Activated naive CD8-positive, alpha-beta T cell treated with anti-CD3 and anti-CD28 coated beads for 36 hours (primary cell): ENCODE measurements at places on chromosomes 1 and 21. TPM values are rescaled to one million over a fixed set of nuclear protein-coding genes. Genes with fewer than 3 reads are reported as not detected.

- H3K27me3 ChIP-seq: no peaks in the 10 kb centered on the region
- H3K27ac ChIP-seq: no peak within 1 kb of the TSS
- DNase-seq: no peak
- H3K4me3 ChIP-seq: no peak within 1 kb of the TSS
- no peaks in the 10 kb centered on the region for H3K36me3 ChIP-seq
Measured at GRCh38 chr1:54547601-54548388, at the start of gene ACOT11. Gene ACOT11 (plus strand): TSS chr1:54548228. CDS start chr1:54548310, 82 bp downstream.

GRCh38 chr1:58446368-58446767, 100.2 kb downstream of the OMA1 start:
- H3K4me1 ChIP-seq: no peaks in the 10 kb centered on the region
- no peak overlapping the region for H3K4me3 ChIP-seq
- H3K27me3 ChIP-seq: no peaks in the 10 kb centered on the region
- H3K36me3 ChIP-seq: no peaks in the 10 kb centered on the region
- no peak for DNase-seq
- H3K27ac ChIP-seq: no peak overlapping the region

DNA sequence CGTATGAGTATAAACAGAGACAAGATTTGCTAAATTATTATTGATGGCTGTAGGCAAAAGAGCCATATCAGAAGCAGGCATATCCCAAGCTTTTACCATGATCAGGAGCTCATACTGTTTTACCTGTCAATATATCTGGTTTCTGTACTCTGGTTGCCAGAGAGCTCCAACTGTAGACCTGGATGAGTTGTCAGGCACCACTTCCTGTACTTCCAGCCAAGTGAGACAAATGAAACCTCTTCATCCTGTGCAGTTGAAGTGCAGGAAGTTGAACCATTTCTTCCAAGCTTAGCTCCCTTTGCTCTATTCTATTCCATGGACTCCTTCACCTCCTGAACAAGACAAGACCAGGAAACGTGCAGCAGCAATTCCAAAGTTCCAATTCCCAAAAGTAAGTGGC, 115.6 kb downstream of the ZNF281 start:
- DNase-seq: no peak
- no peaks in the 10 kb centered on the region for H3K27me3 ChIP-seq
- no peak overlapping the region for H3K4me3 ChIP-seq
- no peaks in the 10 kb centered on the region for H3K4me1 ChIP-seq
- H3K36me3 ChIP-seq: no peaks in the 10 kb centered on the region
- no peak overlapping the region for H3K27ac ChIP-seq

DNA sequence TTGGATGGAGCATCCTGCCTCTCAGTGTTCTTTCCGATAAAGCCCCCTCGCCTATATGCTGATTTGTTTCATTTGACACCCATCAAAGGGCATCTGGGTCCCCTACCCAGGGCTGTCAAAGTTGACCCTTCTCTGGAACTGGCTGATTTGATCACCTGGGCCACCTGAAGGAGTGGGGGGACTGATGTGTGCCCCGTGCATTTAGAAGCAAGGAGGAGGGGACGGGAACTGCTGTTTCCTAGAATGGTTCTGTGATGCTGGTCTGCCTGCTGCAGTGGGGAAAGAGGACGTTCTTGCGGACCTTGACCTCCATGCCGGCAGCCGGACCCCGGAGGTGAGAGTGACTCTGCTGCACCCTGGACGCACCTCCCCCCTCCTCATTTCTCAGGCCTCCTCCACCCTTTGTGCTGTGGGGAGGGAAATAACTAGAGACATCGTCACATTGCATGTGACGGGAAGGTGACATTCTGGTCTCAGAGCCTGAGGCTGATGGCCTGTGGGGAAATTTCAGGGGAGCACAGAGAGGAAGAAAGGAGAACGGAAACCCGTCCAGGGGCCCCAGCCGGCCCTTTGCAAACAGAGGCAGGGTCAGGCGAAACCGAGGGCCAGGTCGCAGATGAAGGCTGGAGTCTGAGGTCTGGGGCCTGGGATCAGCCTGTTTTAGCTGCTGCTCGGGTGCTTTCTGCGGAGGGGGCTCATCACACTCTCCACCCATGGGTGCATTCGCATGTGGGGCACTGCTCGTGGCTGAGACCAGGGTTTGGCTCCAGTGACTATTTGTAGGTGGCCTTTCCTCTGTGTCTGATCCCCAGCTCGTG, 25.7 kb downstream of the CRYAA start:
- no peak for DNase-seq
- peaks cover 4% of the 10 kb centered on the region for H3K27me3 ChIP-seq
- H3K4me3 ChIP-seq: peak overlapping the region; percentile 25
- no peak overlapping the region for H3K27ac ChIP-seq

- DNase-seq: no peak
- no peaks in the 10 kb centered on the region for H3K36me3 ChIP-seq
- H3K4me1 ChIP-seq: no peaks in the 10 kb centered on the region
- no peak overlapping the region for H3K27ac ChIP-seq
- no peaks in the 10 kb centered on the region for H3K27me3 ChIP-seq
Measured at GRCh38 chr1:182340233-182341058, 51.1 kb downstream of the GLUL start.

KRTAP10-10 gene
- total RNA-seq: not detected

CACNA1E gene
- total RNA-seq: 0.04 TPM
